ENCODE measurements at places on chromosomes 3 and 15. TPM values are rescaled to one million over a fixed set of nuclear protein-coding genes. Genes with fewer than 3 reads are reported as not detected.

DNA sequence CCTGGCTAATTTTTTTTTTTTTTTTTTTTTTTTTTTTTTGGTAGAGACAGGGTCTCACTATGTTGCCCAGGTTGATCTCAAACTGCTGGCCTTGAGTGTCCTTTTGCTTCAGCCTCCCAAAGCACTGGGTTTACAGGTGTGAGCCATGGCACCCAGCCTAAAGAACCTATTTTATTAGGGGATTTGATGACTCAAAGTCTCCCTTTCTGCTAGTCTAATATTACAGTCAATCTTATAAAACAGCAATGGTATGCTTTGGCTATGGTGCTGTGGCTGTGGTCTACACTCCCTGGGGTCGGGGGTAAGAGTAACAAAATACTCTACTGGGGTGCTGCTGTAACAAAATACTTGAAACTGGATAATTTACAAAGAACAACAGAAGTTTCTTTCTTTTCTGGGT, 44.8 kb downstream of the ZNF589 start:
- H3K27me3 ChIP-seq, result no peaks in the 10 kb centered on the region
- H3K4me3 ChIP-seq, result no peak overlapping the region
- DNase-seq, result no peak
- H3K36me3 ChIP-seq, result no peaks in the 10 kb centered on the region
- peaks cover 2% of the 10 kb centered on the region for H3K4me1 ChIP-seq

- no peaks in the 10 kb centered on the region for H3K27me3 ChIP-seq
- peak; percentile 97 for DNase-seq
- no peak overlapping the region for H3K27ac ChIP-seq
- no peaks in the 10 kb centered on the region for H3K4me1 ChIP-seq
- no peaks in the 10 kb centered on the region for H3K36me3 ChIP-seq
- H3K4me3 ChIP-seq, result no peak overlapping the region
Measured at GRCh38 chr3:57803647-57804081, 47.6 kb downstream of the SLMAP start.

GRCh38 chr3:50551054-50551659, 16.4 kb downstream of the C3orf18 start:
- peaks cover 37% of the 10 kb centered on the region for H3K27me3 ChIP-seq
- H3K4me3 ChIP-seq, result no peak overlapping the region
- no peaks in the 10 kb centered on the region for H3K36me3 ChIP-seq

GRCh38 chr3:178284181-178284580, 252.1 kb upstream of the KCNMB2 start:
- no peaks in the 10 kb centered on the region for H3K36me3 ChIP-seq
- DNase-seq, result no peak
- no peak overlapping the region for H3K27ac ChIP-seq
- no peaks in the 10 kb centered on the region for H3K27me3 ChIP-seq
- no peak overlapping the region for H3K4me3 ChIP-seq
- H3K4me1 ChIP-seq, result no peaks in the 10 kb centered on the region

TUSC7 gene
- not detected for total RNA-seq

TF gene
- total RNA-seq, result not detected
